ENCODE measurements at places on chromosomes 5 and 9.

GRCh38 chr9:113427629-113428028 lies 17.1 kb downstream of the C9orf43 start:
- DNase-seq: no peak

DNA sequence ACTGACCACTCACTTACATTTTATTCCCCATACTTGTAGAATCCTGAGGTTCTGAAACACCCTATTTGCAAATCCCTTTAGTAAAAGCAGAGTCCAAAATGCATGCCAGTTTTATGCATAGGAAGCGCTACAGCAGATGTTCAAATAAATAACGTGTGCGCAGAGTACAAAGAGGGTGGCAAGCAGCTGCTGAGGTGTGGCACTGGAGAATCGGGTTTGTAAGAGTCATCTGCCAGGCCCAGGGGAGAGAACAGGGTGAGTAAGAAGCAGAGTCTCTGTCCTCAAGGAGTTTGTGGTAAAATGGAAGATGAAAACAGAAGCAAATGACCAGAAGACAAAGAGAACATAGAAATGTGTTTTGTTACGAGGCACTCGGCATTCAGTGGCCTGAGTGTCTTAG lies 288.8 kb downstream of the GLIS3 start:
- DNase-seq: no peak

DNA sequence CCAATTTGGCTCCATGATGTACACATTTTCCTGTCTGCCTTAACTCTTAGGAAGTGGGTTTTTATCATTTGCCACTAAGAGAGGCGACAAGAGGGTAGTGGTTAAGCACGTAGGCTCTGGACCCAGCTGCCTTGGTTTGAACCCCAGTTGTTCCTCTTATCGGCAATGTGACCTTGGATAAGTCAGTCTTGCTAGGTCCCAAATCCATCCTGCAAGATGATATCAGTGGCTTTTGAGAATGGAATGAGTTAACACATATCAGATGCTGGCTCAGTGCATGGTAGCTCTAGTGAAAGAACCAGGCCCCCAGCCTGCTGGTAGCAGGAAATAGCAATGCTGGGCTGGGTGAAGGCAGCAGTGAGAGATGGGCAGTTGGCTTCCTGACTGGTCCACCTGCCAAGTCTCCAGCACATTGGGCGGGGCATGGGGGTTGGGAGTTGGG lies 72.5 kb downstream of the STK10 start:
- DNase-seq: no peak

- DNase-seq: no peak
Measured at GRCh38 chr5:181223729-181224389, 778 bp downstream of the TRIM41 start.

GRCh38 chr9:127540664-127541041 lies 71.4 kb upstream of the STXBP1 start:
- DNase-seq: no peak

GRCh38 chr5:104016646-104017045 lies 454.1 kb upstream of the NUDT12 start:
- DNase-seq: no peak

DNA sequence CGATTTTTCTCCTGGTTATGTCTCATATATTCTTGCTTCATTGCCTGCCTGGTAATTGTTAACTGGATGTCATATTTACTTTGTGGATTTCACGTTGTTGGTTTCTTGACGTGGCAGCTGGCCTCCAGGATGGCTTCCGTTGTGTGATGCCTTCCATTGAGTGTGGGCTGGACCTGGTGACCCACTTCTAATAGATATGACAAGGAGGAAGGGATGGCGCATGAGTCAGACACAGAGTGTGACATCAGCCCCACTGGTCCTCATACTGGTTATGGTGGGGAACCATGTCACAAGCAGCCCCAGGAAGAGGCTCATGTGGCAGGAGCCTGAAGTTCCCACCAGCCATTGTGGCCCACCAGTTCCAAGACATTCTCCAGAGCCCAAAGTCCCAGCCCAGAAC lies 6.4 kb upstream of the PAEP start:
- no peak for DNase-seq

GRCh38 chr5:104344809-104345208 lies 782.2 kb upstream of the NUDT12 start:
- DNase-seq: no peak

GRCh38 chr9:116123171-116123570 lies 30.4 kb upstream of the PAPPA start:
- no peak for DNase-seq

- DNase-seq: no peak
Measured at GRCh38 chr9:18601956-18602355, 128.0 kb downstream of the ADAMTSL1 start.

- DNase-seq: no peak
Measured at GRCh38 chr5:126168785-126169184, 254.4 kb upstream of the GRAMD2B start.

GRCh38 chr5:146560205-146560812 lies 44.3 kb upstream of the GPR151 start:
- no peak for DNase-seq

- DNase-seq: no peak
Measured at GRCh38 chr9:89476546-89476945, 21.4 kb downstream of the SEMA4D start.

GRCh38 chr5:170497311-170498038 lies 6.3 kb upstream of the KCNIP1 start:
- no peak for DNase-seq

DNA sequence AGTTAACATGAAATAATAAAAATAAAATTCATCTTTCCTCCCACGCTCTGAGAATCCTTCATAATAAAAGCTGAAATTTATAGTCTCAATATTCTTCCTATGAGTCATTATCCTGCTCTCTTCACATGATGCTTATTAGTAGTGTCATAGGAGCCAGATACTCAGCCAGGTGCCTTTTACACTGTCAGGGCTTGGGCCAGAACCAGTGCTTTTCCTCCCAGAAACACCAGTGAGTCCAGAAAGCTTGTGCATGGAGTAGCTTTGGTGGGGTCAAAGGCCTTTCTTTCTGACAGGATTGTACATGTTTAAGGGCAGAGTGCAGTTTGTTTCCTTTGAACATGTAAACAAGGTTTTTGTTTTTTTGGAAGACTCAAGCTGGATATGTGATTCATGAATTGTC lies 6.8 kb downstream of the LSM11 start:
- DNase-seq: no peak

DNA sequence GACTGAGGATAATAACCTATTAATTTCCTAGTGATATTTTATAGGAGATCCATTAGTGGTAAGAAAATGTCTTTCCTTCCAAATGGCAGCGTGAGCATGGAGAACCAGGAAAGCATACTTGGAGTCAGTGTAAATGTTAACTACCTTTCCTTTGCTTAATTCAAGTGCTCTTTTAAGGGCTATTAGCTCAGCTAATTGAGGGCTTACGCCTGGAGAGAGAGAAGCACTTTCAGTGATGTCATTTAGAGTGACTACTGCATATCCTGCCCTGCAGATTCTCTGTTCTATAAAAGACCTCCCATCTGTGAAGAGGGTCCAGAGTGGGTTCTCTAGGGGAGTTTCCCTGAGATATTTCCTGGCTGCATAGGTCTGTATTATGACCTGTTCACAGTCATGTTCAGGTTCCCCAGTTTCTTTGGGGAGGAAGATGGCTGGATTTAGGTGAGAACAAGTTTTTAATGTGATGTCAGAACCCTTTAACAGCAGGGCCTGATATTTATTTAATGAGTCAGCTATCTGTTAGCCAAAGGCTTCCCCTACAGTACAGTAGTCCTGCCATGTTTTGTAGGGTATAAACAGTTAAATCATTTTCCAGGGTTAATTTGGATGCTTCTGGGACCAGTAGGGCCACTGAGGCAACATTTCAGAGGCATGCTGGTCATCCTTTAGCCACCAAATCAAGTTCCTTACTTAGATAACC lies 89.6 kb downstream of the TRIM36 start:
- no peak for DNase-seq

GRCh38 chr5:18102733-18103132 lies 468.5 kb downstream of the TAF11L14 start:
- DNase-seq: no peak

DNA sequence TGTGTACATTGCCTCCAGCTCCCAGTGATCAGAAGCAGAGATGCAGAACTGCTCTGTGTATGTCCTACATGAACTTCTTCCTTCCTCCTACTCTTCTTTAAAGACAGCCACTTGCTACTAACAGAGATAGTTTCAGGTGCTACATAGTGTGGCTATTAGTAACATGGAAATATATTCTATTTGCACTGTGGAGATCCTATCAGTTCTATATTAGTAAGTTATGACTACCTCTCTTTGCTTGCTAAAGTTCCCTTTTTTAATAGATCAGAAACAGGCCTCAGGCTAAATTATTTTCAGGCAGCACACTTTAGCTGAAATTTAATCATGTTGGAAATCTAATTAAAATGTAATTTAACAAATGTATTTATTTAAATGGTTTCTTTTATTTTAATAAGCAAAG lies 64.4 kb upstream of the TNFSF8 start:
- no peak for DNase-seq

GRCh38 chr9:37990404-37991015 lies 78.5 kb downstream of the SHB start:
- DNase-seq: no peak

- no peak for DNase-seq
Measured at GRCh38 chr9:115107701-115108100, 10.3 kb downstream of the TNC start.

DNA sequence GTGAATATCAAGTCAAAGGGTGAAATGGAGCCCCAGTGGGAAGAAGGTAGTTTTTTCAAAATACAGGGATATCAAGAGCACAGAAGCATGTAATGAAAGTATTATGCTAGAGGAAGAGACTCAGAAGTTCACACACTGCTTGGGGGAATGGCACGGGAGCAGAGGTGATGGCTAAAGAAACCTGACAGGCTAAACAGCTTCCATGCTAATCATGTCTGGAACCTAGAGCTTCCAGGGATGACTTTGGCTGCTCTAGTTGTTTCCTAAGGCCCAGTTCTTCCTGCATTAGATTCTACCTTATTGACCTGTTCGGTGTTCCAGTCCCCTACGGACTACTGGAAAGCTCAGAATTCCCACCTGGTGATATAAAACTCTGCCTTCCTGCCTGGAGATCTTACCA lies 34.3 kb downstream of the TRIM32 start:
- no peak for DNase-seq

Measured in stimulated activated CD4-positive, alpha-beta T cell treated with anti-CD3 and anti-CD28 coated beads, Interleukin-1b, Interleukin-23, amount 100 ng/mL, for 4 hours (primary cell).